ENCODE measurements at places on chromosomes 12 and 14.

DNA sequence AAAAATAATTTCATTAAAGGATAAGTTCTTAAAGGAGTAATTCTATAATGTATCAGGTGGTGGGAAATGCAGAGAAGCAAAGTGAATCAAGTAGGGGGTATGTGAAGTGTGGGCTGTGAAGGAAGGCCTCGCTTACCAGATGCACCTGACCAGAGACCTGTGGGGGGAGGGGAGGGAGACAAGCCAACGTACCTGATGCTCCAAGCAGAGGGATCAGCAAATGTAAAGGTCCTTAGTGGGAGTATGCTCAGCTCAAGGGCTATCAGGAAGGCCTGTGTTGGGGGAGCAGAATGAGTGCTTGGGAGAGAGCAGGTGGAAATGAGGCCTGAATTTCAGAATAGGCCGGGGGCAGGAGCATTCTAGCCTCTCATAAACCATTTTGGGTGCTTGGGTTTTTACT lies 57.1 kb downstream of the ANO4 start:
- DNase-seq: no peak

DNA sequence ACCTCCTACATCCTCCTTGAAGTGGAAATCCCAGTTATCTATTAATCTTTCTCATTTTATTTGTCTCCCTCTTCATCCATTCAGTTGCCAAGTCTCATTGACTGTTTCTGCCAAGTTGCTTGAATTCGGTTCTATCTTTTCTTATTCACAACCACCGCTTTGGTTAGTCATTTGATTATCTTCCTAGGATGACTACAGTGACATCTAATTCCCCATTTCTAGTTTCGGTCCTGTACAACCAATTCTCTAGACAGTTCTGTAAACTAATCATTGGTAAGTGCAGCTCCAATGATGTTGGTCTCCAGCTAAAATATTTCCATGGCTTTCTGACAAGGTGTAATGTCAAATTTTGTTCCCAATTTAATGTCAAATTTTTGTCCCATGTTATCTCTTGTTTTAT lies 220.1 kb downstream of the ADAMTS20 start:
- no peak for DNase-seq

DNA sequence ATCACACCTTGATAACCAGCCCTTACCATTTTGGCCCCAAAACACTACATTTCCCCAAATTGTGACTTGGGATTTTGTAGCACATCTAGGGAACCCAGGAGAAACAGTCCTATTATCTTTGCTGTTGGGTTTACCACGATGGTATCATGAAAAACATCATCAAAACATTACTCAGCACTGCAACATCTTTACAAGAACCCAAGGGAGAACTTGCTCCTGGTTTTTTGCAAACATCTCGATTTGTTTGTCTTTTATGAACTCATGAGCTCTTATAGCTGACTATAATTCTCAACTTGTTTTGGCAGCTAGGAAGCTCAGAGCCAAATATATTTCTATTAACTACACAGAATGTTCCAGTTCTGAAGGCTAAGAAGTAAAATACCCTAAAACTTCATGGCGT lies 65.7 kb downstream of the TBX5 start:
- DNase-seq: no peak

- DNase-seq: peak; percentile 40
Observed at GRCh38 chr12:62632411-62632918, 165.8 kb downstream of the MON2 start.

DNA sequence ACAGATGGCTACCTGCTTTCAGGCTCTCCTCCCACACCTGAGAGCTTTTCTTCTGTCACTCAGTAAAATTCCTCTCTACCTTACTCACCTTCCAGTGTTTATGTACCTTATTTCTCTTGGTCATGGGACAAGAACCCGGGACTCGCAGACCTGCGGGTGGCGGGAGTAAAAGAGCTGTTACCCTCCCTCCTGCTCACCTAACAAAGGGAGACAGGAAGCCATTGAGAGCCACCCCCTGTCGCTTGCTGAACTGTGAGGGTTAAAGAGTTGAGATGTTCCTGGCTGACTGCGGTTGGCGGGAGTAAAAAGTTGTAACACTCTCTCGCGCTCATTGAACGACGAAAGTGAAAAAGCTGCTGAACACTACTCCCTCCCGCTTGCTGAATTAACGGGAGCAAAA lies 1935.1 kb upstream of the FLRT2 start:
- no peak for DNase-seq
